ENCODE measurements at places on chromosomes 2 and 18.

GRCh38 chr2:62181843-62182242 lies 14.1 kb upstream of the B3GNT2 start:
- DNase-seq = no peak

- no peak for DNase-seq
Measured at GRCh38 chr2:52416340-52416739, 1351.3 kb upstream of the CHAC2 start.

- DNase-seq = no peak
Measured at GRCh38 chr2:198753101-198753500, 704.6 kb downstream of the SATB2 start.

DNA sequence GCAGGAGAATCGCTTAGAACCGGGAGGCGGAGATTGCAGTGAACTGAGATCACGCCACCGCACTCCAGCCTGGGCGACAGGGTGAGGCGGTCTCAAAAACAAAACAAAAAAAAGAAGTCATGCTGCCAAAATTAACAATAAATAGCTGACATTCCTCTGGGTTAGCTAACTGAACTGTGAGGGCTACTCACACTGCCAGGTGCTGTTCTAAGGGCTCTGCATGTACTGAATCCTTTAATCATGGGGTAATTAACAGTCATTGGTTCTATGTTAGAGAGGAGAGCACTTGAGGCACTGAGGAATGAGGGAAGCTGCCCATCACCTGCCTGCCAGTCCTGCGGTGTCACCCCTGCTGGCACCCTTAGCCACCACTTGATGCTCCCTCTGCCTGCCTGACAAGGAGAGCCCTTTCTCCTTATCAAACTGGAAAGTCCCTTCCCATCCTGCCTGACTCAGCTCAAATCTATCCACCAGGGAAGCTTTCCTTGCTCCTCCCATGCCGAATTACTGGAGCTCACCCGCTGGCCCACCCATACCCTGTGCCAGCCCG lies 73.0 kb upstream of the RIOK3 start:
- DNase-seq = no peak

GRCh38 chr2:68770271-68771111 lies 35.9 kb downstream of the ARHGAP25 start:
- no peak for DNase-seq

DNA sequence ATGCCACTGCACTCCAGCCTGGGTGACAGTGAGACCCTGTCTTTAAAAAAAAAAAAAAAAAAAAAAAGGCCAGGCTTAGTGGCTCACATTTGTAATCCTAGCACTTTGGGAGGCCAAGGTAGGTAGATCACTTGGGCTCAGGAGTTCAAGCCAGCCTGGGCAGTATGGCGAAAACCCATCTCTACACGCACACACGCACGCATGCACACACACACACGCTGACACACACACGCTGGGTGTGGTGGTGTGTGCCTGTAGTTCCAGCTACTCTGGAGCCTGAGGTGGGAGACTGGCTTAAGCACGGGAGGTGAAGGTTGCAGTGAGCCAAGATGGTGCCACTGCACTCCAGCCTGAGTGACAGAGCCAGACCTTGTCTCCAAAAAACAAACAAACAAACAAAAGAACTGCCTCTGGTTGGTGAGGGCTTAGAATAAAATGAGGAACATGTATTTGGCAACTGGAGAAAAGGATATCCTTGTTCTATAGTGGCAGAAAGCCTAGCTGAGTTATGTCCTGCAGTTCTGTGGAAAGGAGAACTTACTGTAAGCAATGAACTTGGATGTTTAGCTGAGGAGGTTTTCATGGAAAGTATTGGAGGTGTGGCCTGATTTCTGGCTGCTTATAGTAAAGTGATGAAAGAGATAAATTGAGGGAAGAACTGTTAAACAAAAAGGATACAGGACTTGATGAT lies 34.0 kb downstream of the HAT1 start:
- DNase-seq = no peak

DNA sequence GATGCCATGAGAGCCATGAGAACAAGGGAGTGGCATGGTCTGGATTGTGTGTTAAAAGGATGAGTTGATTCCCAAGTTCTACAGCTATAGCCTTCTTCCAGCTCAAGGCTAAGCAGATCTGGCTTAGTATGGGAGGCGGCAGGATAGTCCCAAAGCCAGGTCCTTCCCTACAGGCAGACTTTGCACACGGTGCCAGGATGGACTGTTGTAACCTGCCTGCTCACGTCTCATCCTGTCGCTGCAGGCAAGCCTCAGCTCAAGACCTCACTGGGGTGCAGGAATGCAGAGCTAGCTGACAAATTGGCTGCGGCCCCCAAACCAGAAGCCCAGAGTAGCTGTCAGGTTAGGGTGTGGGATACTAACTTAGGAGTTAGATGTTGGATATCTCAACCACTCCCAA lies 28.8 kb upstream of the IGFBP5 start:
- no peak for DNase-seq

- no peak for DNase-seq
Measured at GRCh38 chr2:83168377-83168776, 1290.7 kb downstream of the SUCLG1 start.

DNA sequence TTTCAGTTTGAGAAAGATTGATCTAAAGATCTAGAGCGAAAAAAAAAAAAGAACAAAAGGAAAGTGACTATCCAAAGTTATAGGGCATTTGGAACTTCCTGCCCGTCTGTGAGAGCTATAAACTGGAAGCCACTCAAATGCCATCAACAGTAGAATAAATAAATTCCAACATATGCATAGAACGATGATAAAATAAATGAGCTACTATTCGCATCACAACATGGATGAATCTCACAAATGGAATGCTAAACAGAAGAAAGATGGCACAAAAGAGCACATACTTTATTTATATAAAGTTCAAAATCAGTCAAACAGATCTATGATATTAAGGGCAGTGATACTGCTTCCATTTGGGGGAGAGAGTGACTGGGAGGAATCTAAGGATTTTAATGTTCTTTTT lies 128.8 kb downstream of the TTC32 start:
- no peak for DNase-seq

- no peak for DNase-seq
Measured at GRCh38 chr18:31436825-31437224, 10.7 kb upstream of the DSG3 start.

DNA sequence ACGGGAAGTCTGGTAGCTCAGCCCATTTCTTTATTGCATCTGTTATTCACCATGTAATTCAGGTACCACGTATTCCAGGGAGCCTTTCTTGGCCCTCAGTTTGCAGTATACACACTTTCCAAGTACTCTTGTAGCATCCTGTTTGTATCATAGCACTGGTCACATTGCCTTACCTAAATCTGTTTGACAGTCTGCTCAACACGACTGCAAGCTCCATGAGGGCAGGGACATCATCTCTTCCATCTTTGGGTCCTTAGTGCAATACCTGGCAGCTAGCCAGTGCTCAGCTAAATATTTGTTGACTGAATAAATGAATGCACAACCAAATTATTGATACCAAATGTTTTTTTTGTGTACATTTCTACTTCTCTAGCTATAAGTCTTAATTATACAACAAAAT lies 11.2 kb upstream of the IL18R1 start:
- DNase-seq = no peak

DNA sequence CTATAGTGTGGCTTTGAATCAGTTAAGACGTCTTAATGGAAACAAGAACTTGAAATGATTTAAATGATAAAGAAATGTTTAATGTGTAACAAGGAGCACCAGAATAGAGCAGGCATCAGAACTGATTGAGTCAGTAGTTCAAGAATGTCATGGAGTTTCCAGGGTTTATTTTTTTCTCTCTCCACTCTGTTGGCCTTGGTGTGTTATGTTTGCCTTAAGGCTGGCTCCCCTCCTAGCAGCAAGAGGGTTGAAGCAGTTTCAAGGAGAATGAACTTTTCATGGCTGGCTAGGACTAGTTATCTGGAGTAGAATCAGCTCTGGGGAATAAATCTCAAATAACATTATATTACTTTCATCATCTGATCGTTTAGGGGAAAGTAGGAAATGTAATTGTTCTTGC lies 13.4 kb upstream of the GLS start:
- no peak for DNase-seq

DNA sequence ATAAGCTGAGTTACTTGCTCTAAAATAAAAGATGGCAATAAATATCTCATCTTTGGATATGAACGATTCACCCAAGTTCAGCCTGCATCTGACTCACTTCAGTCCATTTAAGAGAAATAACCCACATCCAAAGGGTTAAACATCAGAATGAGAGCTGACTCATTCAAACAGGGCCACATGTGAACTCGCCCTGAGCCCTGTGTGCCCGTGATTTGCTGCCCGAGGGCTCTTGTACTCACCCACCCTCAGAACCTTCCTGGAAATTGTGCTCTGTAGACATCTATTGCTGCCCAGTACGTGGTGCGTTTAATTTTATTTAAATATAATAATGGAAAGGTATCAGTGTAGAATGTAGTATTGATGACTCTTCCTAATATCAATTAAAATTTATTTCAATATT lies 66.9 kb upstream of the RBM44 start:
- no peak for DNase-seq

DNA sequence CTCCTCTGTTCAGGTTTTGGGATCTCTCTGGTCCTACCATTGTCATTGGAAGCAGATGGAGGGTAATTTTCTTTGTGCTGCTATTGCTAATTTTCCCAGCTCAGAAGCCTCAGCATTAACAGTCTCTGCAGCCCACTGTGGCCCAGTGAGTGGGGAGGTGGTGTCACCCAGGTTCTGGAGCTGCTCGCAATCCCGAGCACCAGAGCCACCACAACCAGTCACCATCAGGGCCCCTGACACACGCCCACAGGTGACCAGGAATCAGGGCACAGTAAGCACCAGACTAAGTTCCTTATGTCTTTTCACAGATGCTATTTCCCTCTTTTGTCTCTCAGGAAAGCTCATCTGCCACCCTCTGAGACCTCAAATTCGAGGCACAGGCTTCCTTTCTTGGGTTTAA lies 87.9 kb downstream of the SEPTIN10 start:
- no peak for DNase-seq

DNA sequence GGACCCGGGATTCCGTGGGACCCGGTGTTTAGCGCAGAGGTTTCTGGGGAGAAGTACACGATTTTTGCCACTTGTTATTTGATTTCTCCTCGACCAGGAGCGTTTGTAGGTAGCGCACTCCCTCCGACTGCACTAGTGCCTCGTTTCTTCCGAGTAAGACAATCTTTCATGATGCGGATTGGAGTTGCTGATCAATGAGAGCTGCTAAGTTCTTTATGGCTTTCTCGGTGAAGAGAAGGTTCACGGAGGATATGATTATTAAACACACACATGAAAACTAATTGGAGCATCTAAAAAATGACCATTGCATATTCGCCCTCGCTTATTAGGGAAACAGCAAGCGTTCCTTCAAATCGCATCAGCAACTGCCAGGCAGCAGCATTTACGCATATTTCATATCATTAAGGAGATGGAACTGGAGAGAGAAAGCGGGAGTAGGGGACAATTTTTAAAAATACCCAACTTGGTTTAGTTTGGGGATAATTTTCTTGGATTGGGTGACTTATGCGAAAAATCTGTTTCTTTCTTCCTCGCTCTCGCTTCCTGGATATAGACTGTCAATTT lies 616 bp downstream of the EML6 start:
- DNase-seq = no peak

- DNase-seq = no peak
Measured at GRCh38 chr2:98764499-98764898, 33.6 kb upstream of the MGAT4A start.

- no peak for DNase-seq
Measured at GRCh38 chr18:79664525-79665125, 15.0 kb upstream of the CTDP1 start.

DNA sequence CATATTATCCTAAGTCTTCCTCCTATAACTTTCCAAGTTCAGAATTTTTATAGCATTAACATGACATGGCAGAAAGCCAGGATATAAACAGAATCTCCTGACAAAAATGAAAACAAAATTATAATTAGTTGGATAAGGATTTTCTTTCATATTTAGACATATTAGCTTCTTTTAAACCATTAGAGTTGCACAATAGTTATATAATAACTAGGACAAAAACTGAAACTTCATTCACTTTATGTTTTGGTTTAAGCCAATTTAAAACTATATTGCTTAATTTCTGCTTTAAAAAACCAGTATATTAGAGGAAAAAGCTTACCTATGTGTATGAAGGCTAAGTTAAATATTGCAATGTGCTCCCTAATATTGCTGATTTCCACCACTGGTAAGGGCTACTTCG lies 254.8 kb downstream of the GPD2 start:
- DNase-seq = no peak

DNA sequence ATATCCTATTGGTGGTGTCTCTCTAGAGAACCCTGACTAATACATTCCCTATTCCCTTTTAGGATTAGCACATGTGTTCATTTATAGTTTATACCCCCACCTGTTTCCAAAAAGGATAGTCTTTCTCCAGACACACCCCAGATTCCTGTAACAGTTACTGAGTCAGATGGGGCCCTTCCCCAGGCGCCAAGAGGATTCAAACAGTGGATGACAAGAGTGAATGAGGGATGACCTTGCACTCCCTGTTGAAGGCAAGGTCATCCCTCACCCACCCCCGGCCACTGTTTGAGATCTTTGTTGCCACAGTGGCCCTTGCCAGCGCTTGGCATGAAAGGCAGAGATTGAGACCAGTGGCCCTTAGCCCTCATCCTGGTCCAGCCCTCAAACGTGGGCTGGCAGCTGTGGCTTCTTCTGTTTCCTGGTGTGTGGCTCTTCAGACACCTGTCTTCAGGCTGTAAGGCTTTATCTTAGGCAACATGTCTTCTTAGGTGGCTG lies 15.3 kb upstream of the REEP1 start:
- no peak for DNase-seq

DNA sequence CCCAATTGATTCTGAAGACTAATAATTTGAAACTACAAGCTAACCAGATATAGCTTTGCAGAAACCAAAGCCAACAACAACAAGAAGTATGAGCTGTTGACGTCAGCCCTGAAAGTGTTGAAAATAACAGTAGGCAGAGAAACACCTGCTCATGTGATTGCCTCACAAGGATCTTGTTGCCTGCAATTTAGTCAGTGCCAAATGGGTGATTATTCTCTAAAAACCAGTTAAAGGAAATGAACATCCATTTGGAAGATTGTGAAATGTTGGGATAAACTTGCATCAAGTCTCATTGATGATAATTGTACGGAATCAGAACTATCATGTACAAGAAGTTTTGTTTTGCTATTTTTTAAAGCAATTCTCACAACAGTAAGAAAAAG lies 2.8 kb downstream of the CYTIP start:
- DNase-seq = no peak

DNA sequence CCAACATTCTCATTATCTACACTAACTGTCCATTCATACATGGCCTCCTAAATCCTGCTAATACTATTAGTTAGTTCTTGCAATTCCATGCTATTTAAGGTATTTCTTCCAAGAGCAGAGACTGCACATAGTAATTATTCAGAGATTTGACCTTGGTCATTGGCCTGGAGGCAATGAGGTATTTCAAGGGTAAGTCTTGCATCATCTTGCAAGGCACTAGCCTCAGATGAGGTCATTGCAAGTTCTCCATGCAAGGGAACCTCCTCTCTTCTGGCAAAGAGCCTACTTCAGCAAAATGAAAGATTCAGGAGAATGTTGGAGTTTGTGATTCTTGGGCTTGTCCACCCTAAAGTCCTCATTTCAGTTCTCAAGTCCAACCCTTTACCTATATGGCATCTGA lies 48.5 kb upstream of the IKZF2 start:
- DNase-seq = no peak
